ENCODE measurements at places on chromosomes 11 and 22.

DNA sequence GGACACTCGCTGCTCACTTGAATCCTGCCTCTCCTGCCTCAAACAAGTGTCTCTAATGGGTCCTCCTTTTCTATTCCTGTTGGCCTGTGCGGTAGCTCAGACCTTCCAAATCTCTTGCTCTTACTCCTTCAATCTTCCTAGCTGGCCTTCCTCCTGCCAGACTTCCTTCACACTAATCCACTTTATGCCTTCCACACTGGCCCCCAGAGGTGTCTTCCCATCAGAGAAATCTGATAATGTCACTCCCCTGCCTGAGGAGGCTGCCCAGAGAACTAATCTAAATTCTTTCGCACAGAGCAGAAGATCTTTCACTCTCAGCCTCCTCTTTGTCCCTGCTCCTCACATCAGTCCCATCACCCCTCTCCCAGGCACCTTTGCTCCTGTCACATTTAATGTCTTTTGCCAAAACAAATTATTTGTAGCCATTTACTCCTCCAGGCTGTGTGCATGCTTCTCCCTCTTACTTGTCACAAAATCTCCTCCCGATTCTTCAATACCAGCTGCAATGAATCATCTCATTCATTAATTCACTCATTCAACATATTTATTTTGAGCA lies 175.7 kb downstream of the MAML2 start:
- no peak for DNase-seq

- peak; percentile 29 for DNase-seq
Measured at GRCh38 chr11:66462911-66463310, 3.8 kb upstream of the PELI3 start.

DNA sequence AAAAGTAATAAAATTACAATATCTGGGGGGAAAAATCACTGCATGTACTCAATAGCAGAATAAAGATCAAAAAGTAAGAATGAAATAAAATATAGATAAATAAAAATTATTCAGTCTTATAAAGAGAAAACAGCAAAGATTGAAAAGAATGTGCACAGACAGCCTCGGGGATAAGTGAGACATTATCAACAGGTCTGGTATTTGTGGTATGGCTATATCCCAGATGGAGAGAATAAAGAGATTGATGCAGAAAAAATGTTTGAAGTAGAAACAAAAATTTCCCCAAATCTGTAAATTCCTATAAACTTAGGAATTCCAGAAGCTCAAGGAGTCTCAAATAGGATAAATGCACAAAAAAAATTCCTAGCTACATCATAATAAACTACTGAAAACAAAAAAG lies 74.5 kb upstream of the LUZP2 start:
- DNase-seq = no peak

- DNase-seq = no peak
Measured at GRCh38 chr11:113673550-113674396, 32.3 kb downstream of the TMPRSS5 start.

DNA sequence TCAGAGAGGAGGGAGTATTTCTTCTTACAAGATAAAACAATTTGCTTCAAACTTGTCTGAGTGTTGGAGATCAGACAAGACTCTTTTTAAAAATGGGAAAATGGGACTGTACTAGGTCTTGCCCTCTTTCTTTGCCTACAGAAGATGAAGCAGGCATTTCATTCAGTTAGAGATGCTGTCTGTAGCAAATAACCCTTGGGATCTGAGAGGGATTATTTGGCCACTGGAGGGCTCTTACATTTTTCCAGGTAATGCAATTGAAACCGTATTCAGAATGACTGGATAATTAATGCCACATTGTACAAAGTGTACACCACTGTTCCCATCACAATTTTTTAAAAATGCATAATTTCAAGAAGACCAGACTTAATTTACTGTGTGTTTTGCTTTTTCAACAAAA lies 258.5 kb upstream of the KIRREL3 start:
- no peak for DNase-seq
